Neural progenitor cell (in vitro differentiated cells): ENCODE measurements at places on chromosomes 6 and 20.

DNA sequence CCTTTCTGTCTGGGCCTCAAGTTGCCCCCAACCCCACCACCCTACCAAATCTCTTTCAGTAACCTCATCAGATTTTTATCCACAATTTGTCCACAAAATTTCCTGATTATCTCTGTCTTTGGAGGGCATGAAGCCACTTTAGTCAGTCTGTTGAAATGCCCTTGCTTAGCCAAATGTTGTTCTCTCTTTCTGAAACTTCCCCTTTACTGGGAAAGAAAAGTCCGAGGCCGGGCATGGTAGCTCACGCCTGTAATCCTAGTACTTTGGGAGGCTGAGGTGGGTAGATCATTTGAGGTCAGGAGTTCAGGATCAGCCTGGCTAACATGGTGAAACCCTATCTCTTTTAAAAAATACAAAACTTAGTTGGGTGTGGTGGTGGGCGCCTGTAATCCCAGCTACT is 33.8 kb downstream of the TOMM6 start:
- DNase-seq: no peak

GRCh38 chr6:148225871-148226270 is 116.8 kb upstream of the SASH1 start:
- no peak for DNase-seq

- no peak for DNase-seq
Observed at GRCh38 chr20:48165401-48165685, 380.1 kb upstream of the SULF2 start.

- no peak for DNase-seq
Observed at GRCh38 chr6:137191236-137191635, 17.8 kb upstream of the IL22RA2 start.

GRCh38 chr6:166382500-166382932 is 224 bp downstream of the MPC1 start:
- no peak for DNase-seq

GRCh38 chr6:45895569-45895968 is 120.1 kb downstream of the CLIC5 start:
- DNase-seq: no peak

- DNase-seq: peak; percentile 75
Observed at GRCh38 chr6:29723262-29723665, at the start of gene HLA-F. HLA-F (plus strand) TSS chr6:29723434; CDS start chr6:29723464, 30 bp downstream.

- no peak for DNase-seq
Observed at GRCh38 chr6:129860908-129861665, at the start of gene TMEM244. TMEM244 (minus strand) TSS chr6:129861315; CDS start chr6:129861188, 127 bp downstream.

GRCh38 chr6:146544616-146545182 is 1.1 kb downstream of the RAB32 start:
- no peak for DNase-seq

DNA sequence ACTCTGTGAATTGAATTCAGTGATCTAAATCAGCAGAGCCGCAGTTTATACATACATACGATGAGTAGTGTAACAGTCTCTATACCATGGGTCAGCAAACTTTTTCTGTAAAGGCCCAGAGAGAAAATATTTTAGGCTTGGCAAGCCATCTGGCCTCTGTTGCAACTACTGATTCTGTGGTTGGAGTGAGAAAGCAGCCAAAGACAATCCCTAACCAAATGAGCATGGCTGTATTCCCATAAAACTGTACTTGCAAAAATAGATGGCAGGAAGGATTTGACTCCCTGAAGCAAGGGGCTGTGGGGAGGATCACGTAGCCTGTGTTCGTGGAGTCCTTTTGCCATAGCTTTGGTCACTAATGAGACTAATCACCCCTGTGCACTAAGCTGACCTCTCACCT is 17.9 kb upstream of the MOCS1 start:
- DNase-seq: no peak

DNA sequence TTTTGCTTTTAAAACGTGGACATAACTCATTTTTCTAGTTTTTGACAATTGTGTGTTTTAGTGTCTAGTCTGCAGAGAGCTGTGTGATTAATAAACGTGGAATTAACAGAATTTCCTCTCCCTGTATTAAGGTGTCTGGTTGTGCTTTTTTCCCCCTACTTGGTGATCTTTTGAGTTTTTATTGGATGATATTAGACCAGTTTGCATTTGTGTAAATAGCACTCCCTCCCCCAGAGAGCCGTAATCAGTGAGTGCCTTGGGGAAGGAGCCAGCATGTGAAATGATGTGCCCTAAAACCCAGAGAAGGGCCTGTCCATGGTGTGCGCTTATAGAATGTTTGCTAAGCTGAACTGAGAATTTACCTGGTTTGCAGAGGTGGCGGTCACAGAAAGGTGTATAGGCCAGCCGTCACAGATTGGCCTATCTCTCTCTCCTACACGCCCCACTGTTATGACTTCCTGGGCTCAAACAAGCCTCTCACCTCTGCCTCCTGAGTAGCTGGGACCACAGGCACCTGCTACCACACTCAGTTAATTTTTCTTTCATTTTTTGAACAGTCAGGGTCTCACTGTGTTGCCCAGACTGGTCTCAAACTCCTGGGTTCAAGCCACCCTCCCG is 42.4 kb downstream of the ALDH5A1 start:
- DNase-seq: no peak

- no peak for DNase-seq
Observed at GRCh38 chr20:31989030-31989645, 21.1 kb upstream of the CCM2L start.

GRCh38 chr6:92050216-92050615 is 1369.1 kb downstream of the EPHA7 start:
- DNase-seq: no peak

DNA sequence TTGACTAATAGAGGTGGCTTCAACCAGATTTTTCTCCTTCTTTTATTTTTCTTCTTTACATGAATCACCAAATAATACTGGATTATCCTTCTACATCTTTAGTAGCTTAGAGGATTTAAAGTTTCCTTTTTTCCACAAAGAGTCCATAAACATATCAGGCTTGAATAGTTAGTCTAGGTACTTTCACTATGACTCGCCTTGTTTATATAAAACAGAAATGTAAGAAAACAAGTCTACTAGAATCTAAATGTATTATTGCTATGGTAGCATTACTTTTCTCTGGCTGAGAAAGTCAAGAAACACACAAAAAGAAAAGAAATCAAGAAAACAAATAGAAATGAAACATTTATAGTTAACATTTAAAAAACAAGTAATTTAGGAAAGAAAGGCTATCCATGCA is 215.2 kb downstream of the PTPRK start:
- no peak for DNase-seq

GRCh38 chr6:135537741-135538301 is 40.3 kb upstream of the AHI1 start:
- no peak for DNase-seq

GRCh38 chr20:5395932-5396727 is 79.4 kb upstream of the PROKR2 start:
- DNase-seq: no peak

- DNase-seq: no peak
Observed at GRCh38 chr6:16398587-16398986, 160.2 kb downstream of the GMPR start.

- DNase-seq: no peak
Observed at GRCh38 chr6:152386131-152386530, 251.0 kb downstream of the SYNE1 start.

DNA sequence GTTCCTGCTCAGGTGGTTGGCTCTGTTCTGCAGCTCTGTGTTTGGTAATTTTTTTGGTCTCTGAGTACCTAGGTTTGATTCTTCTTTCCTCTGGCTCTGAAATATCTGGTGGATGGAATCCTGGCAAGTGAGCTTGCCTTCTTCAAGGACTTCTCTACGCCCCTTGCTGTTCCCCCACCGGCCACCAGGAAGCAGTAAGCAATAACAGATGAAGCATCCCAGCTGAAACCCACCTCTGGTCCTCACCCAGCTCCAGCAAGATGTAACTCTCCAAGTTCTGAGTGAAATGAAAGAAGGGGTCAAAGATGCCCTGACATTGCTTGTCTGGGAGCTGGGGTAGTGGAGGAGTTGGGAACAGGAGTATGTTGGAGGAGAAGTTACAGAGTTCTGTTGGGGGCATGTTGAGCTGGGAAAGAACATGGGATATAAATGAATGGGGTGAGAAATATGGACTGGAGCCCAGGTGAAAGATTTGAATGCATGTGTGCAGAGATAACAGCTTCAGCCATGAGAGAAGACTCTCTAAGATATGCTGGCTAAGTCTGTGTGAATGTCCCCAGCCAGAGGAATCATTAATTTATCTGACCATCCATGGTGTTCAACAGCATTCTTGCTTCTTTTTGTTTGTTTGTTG is 51.3 kb upstream of the GLP1R start:
- DNase-seq: peak; percentile 75

DNA sequence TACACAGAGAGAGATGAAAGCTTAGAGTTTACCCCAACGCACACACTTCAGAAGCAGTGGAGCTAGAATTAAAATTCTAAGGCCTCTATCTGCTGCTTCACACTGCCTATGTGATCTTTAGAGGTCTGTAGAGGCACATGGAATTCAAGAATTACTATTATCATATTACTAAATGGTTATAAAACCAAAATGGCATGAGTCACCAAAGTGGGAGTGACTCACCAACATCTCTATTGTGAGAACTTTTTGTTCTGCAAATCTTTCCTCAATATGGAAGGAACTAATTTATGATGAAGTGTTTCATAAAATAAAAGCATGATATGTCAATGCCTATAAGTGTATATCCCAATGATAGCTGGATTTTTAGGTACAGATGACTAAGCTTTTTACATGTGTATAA is 28.5 kb upstream of the TMEM244 start:
- DNase-seq: no peak

DNA sequence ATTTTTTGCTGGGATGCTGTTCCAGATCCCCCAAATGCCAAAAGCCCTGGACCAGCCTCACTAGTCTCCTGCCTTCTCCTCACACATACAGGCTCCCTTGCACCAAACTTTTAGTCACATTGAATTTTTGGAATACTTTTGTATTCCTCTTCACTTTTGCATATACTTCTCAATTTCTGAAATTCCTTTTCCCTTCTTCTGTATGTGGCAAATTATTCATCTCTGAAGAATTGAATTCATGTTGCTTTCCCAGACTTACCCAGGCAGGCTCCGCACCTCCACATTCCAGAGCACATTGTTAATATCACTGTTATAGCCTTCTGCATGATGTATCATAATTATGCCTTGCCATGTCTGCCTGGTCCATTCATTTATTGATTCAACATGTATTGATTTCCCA is 255.3 kb upstream of the POU3F2 start:
- DNase-seq: no peak

DNA sequence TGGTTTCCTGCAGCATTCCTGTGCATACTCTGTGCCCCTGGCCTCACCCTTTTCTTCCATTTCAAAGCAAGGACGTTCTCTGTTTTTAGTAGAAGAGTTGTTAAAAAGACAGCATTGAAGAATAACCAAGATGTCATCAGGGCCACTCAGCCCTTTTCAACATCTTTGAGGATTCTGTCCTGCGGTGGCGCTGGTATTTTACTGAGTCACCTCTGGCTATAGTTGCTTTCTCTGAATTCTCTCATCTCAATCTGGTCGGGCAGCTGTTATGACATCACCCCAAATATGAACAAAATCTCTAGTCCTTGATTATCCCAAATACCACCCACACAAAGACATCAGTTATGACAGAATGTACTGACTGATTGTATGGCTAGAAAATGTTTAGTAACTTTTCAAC is 204.2 kb downstream of the GRIK2 start:
- DNase-seq: peak; percentile 11

DNA sequence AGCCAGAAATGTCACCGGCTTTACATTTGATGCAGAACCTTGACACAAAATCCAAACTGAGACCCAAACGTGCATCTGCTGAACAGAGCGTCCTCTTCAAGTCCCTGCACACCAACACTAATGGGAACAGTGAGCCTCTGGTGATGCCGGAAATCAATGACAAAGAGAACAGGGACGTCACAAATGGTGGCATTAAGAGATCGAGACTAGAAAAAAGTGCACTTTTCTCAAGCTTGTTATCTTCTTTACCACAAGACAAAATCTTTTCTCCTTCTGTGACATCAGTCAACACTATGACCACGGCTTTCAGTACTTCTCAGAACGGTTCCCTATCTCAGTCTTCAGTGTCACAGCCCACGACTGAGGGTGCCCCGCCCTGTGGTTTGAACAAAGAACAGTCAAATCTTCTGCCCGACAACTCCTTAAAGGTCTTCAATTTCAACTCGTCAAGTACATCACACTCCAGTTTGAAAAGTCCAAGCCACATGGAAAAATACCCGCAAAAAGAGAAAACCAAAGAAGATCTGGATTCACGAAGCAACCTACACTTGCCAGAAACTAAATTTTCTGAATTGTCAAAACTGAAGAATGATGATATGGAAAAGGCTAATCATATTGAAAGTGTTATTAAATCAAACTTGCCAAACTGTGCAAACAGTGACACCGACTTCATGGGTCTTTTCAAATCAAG is 108.4 kb downstream of the RTN4IP1 start:
- DNase-seq: no peak

DNA sequence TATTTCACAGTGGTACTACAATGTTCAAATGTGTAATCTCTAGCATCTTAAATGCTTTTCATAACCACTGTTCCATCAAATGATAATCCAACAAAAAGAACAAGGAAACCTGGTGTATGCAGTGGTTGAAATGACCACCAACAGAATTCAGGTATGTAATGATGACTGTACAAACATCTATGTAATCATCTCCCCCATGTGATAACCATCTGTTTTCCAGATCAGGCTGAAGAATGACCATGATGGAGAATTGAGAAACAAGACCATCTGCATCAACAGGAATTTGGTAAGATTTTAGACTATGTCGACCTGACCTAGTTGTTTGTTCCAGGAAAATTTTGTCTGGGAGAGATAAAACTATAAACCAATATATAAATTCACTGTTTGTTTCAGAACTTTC is 81.3 kb upstream of the ASCC3 start:
- no peak for DNase-seq

GRCh38 chr20:25223179-25223661 is 24.7 kb upstream of the PYGB start:
- peak; percentile 57 for DNase-seq

- DNase-seq: no peak
Observed at GRCh38 chr20:5770231-5770986, 20.2 kb downstream of the SHLD1 start.

GRCh38 chr6:150070236-150070818 is 1.4 kb upstream of the ULBP3 start:
- DNase-seq: no peak

DNA sequence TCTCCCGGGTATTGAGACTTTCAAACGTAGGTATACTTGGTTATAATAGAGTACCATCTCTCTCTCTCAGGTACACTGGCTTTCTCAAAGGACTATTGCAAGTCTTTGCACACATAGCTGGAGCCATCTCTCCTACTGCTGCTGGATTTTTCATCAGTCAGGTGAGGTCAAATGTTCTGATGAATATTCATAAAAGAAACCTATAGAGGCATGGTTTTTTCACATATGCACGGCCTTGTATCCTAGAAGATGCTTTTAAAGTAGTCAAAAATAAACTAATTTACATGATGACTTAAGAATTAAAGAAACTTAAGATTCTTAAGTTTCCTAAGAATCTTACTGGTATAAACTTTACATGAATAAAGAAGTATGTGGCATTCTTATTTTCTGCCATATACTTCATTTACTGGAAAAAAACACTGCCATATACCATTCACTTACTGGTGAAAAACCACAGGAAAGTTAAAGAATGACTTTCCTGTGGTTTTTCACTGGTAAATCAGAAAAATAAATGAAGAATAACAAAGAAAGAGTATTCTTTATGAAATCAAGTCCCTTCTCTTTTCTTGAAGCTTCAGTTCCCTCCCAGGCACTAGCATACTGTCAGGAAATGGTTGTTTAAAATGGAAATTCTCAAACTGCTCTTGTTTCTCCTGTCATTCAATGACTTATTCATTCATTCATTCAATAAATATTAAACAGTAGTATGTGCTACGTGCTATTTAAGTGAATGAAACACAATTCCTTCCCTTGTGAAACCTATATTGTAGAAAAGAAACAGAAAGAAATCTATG is 23.5 kb downstream of the SLC17A4 start:
- DNase-seq: no peak

- peak; percentile 43 for DNase-seq
Observed at GRCh38 chr6:32046450-32047083, 8.4 kb downstream of the CYP21A2 start.
